ENCODE measurements at places on chromosomes 11 and 22.

GRCh38 chr11:74282421-74282820, 29.0 kb downstream of the P4HA3 start:
- no peak for DNase-seq

- no peak for DNase-seq
Measured at GRCh38 chr11:44781655-44782054, 54.9 kb downstream of the TSPAN18 start.

GRCh38 chr22:39634530-39635405, 64.2 kb downstream of the CACNA1I start:
- DNase-seq, result no peak

GRCh38 chr11:57512646-57513451, 2.7 kb downstream of the SLC43A1 start:
- no peak for DNase-seq

DNA sequence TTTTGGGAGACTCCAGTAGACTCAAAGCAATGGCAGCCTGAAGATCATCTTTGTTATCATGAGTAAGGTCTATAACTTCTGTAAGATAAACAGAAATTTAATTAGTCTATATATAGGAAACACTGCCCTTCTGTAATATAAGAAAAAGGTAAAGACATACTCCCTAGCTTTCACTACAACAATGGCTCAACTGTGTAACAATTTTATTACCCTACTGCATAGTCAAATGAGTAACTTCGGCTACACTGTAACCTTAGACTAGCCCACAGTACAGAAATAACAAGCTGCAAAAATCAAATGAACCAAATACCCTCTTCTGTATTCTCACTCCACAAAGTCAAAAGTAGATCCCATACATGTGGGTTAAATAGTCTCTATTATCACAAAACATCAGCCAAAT, 33.7 kb downstream of the USP28 start:
- no peak for DNase-seq

DNA sequence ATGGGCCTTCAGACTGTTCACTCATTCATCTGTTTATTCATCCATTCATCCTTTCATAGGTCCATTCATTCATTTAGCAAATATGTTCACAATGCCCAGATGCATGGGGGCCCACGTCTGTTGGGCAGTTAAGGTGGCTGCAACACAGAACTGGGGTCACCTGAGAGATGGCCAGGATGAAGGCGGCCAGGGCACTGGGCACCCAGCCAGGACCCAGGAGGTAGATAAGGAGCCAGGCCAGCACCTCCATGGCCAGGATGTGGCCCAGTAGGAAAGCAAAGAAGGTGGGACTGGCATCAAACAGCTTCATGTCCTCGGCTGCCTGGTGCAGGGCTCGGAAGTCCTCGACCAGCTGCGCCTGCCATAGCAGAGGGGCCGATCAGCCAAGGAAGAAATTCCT, 12.2 kb downstream of the FADS3 start:
- DNase-seq, result no peak

GRCh38 chr11:227824-228379, 8.2 kb downstream of the SIRT3 start:
- no peak for DNase-seq

- no peak for DNase-seq
Measured at GRCh38 chr11:78377625-78378418, 39.8 kb downstream of the GAB2 start.

- no peak for DNase-seq
Measured at GRCh38 chr11:61076506-61077304, 25.6 kb upstream of the CD5 start.

GRCh38 chr11:85295694-85296271, 331.4 kb downstream of the DLG2 start:
- no peak for DNase-seq

DNA sequence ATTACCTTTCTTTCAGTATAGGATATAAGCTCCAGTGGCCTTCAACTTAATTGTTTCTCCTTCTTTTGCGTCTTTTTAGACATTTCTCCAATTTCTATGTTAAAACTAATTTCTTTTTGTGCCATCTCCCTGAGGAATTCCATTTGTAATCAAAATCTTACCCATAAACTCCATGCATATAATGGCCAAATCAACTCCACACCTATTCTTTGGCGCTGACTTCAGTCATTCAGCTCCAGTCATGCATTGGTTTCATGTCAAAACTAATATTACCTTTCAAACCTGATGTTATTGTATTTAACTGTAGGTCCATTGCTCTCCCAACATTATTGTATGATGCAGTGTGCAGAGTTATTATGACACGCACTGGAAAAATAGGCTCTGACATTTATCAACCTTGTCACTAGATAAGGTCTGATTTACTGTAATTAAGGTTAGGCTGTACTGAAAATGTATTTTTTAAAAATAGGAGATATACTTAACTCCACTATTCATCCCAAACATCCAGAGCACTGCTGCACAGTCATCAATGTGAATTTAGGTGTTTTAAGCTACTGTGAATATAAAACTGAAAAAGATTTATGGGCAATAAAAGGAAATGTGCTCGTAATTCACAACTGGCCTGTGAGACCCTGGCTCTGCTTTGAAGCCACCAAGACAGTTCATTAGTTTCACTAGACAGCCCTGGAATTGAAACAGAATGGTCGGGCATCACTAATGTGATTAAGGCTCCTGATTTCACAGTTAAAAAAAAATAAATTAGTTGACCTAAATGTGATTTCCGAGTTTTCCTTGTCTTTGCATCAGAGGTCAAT, 180.6 kb upstream of the GRIA4 start:
- no peak for DNase-seq

- DNase-seq, result no peak
Measured at GRCh38 chr11:62012832-62013461, 45.5 kb upstream of the FTH1 start.

- no peak for DNase-seq
Measured at GRCh38 chr11:9003573-9004182, at the start of gene NRIP3. Gene NRIP3 (minus strand): TSS chr11:9004001. CDS start chr11:9003935, 66 bp downstream.

GRCh38 chr22:23269441-23270211, 89.3 kb downstream of the BCR start:
- no peak for DNase-seq

DNA sequence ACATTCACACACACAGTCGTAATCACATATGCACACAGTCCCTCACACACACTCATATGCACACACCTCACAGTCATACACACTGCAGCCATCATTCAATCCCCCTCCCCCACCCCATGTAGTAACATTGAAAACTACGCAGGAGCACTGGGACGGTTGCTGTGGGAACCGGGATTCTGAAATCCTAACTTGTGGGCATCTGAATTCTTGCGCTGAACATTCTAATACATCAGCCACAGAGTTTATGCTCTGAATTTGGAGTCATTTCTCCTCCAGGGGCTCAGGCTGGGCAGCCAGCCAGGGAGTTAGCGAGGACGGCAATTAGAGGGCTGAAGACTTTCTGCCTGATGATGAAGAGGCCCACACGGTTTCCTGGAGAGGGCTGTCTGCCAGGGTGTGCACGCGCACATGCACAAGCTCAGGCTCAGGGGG, 32.7 kb downstream of the CD6 start:
- no peak for DNase-seq

DNA sequence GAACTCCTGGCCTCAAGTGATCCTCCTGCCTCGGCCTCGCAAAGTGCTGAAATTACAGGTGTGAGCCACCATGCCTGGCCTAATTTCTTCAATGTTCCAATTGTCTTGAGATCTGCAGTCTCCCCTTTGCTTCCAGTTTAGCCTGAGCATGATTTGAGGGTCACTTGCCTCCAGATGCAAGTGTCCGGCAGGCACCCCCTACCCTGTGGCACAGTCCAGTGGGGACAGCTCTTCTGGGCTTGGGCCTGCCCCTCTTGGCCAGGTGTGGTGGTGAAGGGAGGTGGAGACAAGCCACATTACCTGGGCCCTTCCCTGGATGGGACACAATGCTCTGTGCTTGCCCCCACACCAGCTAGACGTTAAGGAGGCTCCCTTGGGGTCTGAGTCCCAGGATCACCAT, 21.3 kb upstream of the CACNG2 start:
- no peak for DNase-seq

- DNase-seq, result no peak
Measured at GRCh38 chr11:94725097-94725496, 43.1 kb upstream of the AMOTL1 start.

- no peak for DNase-seq
Measured at GRCh38 chr11:71474771-71475483, 21.9 kb downstream of the NADSYN1 start.

DNA sequence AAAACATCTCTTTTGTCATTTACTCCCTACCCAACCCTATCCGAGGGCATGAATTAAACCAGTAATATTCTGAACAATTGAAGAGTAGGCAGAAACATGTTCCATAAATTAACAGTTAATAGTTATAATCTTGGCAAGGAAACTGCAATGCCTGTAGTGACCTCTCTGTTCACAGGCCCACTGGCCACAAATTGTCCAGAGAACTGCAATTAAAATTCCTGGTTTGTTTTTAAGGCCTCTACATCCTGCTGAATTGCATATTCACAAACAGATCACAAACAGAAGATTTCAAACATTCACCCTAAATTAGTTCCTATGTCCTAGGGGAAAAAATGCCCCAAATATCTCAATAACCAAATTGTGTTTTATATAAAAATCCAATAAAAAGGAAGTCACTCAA, 143.2 kb upstream of the TRPC6 start:
- DNase-seq, result no peak

GRCh38 chr11:29129844-29130243, 887.0 kb downstream of the KCNA4 start:
- no peak for DNase-seq

DNA sequence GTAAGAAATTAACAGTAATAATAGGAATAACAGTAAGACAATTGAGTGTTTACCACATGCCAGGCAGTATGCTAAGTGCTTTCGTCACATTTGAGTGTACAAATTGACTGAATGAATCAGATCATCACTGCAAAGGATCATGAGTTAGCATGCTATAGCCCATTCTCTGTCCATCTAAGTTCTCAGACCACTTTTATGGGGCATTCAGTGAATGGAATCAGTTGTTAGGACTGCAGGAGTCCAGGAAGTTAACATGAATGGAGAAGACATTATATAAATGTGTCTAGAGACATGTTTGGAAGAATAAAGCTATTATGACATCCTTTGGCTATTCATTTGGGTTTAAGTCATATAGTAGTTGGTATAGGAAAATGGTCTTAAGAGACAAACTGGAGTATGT, 59.9 kb downstream of the NCAM1 start:
- DNase-seq, result no peak

- no peak for DNase-seq
Measured at GRCh38 chr11:46890665-46891064, 27.7 kb downstream of the LRP4 start.

- no peak for DNase-seq
Measured at GRCh38 chr11:131331546-131331945, 38.9 kb upstream of the NTM start.

- no peak for DNase-seq
Measured at GRCh38 chr11:6782720-6783119, at the start of gene OR2AG1. Gene OR2AG1 (plus strand): TSS chr11:6783020. CDS start chr11:6785038, 2,018 bp downstream.
